ENCODE measurements at places on chromosomes 12 and 14. TPM values are rescaled to one million over a fixed set of nuclear protein-coding genes. Genes with fewer than 3 reads are reported as not detected.

DNA sequence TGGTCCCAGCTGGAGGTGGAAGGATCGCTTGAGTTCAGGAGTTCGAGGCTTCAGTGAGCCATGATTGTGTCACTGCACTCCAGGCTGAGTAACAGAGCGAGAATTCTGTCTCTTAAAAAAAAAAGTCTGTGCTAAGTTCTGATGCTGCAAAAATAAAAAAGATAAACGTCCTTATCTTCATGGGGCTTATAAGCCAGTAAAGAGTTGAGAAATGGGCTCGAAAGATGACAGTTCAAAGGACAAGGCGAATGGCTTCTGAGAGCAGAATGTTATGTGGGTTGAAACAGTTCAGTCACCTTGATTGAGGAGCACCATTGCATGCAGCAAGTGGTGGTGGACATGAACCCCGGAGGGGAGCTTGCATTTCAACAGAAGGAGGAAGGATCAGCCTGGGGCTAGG lies 4.7 kb downstream of the TSPAN9 start:
- DNase-seq, result no peak

DNA sequence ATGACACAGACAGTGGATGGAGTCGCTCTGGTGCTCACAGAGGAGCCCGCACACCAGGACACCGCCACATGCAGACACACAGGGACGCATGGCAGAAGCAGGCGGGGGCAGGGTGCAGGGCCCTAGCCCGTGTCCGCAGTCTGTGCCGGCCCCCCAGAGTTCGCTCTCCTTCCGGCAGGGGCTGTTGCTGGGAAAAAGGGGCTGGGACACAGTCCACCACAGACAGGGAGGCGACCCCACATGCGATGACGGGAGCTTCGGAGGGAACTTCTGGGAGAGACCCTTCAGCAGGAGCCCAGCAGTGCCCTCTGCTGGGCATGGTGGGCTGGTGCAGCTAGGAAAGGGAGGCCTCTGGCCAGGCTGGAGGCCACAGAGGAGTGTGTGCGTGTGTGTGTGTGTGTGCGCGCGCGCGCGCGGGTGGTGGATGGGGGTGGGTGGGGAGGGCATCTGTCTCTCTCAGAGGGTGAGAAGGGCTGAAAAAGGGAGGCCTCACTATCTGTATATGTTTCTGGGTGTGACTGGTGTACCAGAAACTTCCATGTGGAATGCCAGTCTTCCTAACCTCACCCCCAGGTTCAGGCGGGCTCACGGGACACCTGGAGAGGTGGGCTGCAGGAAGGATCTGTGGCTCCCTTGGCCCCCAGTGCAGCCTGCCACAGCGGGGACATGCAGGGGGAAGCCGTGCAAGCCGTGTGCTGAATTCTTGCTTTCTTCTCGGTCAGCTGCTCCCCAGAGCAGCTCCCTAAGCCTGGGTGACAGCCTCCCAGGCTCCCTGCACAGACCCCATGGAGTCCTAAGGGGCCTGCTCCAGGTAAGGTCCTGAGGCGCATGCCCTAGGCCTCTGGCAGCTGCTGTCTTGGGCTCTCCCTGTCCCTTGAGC lies 60.7 kb downstream of the PLEKHG3 start:
- no peak for DNase-seq

The C12orf42 gene
- polyA plus RNA-seq, result 0.09 TPM

- no peak for DNase-seq
Observed at GRCh38 chr12:107660861-107661415, 24.7 kb upstream of the PWP1 start.

GRCh38 chr14:96136371-96137005 lies 68.2 kb upstream of the BDKRB2 start:
- DNase-seq, result no peak

GRCh38 chr14:51386983-51387735 lies 147.1 kb downstream of the TMX1 start:
- DNase-seq, result no peak

GRCh38 chr12:120816363-120816762 lies 87.8 kb downstream of the SPPL3 start:
- no peak for DNase-seq

GRCh38 chr12:124114316-124114715 lies 141.3 kb downstream of the ZNF664 start:
- DNase-seq, result no peak

The SIVA1 gene
- 110 TPM for polyA plus RNA-seq

- no peak for DNase-seq
Observed at GRCh38 chr12:104232609-104233280, 17.2 kb downstream of the TXNRD1 start.

GRCh38 chr12:25241167-25242020 lies 9.3 kb downstream of the KRAS start:
- DNase-seq, result no peak

GRCh38 chr12:48023386-48023785 lies 19.1 kb upstream of the COL2A1 start:
- DNase-seq, result no peak

The SERPINA9 gene
- polyA plus RNA-seq, result not detected

The LRCOL1 gene
- polyA plus RNA-seq, result 1.5 TPM

DNA sequence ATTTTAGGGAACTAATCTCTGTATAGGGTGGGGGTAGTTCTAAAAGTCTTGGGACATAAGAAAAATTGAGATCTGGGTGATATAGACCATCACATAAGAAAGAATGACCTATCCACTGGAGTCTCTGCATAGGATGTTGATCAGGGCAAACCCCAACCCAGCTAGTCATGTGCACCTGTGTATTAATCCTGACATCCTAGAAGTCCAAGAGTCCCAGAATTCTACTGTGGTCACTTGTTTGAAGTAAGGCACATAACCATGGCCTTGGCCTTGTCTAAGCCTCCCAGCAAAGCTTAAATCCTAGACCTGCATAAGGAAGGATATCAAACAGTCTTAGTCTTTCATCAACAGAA lies 334.1 kb upstream of the DCN start:
- no peak for DNase-seq

- DNase-seq, result no peak
Observed at GRCh38 chr12:12349711-12350665, at the start of gene MANSC1. MANSC1 (minus strand) TSS chr12:12350242; CDS start chr12:12343314, 6,928 bp downstream.

The TMPO gene
- polyA plus RNA-seq, result 202 TPM

The UNG gene
- 63.4 TPM for polyA plus RNA-seq

GRCh38 chr12:81588235-81589008 lies 170.7 kb downstream of the PPFIA2 start:
- DNase-seq, result no peak

DNA sequence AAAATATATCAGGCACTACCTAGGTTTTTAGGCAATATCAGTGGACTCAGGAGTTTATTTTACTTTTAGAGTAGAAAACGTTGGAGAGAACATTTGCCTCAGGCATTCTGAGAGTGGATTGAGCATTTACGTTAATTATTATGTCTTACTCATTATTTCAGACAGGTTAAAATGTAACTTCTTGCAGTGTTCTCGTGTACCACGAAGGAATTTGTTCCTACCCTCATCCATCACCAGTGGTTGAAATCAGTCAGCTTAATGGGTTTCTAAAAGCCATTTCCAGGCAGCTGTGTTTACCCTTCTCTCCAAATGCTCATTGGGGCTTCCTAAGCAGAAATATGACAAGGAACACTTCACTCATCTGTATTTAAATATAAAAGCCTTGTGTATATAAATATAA lies 9.1 kb upstream of the LDHB start:
- DNase-seq, result no peak

GRCh38 chr12:92396647-92397252 lies 251.1 kb upstream of the BTG1 start:
- no peak for DNase-seq

DNA sequence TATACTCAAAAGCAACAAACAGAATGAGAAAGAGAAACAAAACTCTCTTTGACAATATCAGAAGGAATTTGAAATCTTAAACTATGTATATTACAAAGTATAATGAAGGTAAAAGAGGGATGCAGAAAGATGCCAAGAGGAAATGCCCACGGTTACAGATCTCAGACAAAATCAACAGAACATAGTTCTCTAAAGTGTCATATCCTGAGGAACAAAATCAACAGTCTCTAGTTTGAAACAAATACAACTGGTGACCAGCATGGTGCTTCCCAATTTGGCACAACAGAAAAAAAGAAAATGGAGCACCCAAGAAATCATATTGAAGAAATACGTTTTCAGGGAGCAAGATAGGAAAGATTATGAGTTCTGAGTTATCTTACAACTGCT lies 116.5 kb downstream of the METTL25 start:
- no peak for DNase-seq

DNA sequence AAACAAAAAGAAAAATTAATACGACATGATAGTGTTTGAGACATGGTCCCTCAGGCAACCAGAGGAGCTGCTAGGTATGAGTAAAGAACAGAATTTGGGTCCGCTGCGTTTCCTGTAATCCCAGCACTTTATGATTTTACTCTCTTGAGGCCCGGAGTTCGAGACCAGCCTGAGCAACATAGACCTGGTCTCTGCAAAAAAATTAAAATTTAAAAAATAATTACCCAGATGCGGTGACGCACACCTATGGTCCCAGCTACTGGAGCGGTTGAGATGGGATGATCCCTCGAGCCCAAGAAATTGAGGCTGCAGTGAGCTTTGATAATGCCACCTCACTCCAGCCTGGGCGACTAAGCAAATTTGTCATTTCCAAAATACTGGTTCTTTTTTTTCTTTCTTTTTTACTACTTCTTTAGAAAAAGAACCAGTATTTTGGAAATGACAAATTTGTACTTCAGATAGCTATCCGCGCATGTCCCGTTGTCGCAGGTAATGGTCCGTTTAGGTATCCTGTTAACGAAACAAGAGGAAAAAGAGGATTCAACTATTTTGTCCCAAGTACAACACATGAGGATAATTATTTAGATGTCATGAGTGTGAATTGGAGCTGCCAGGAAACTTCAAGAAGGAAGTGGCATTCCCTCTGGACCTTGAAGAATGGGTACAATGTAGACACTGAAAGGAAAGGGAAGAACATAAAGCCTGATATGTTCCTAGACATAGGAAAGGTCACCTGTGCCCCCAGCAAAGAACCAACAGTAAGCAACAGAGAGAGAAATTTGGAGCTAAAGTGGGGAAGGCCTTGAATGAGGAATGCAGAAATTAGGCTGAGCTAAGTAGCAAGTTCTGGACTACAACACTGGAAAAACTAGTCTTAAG lies 1.2 kb upstream of the HECTD1 start:
- no peak for DNase-seq

The RDH5 gene
- polyA plus RNA-seq, result 39.4 TPM

DNA sequence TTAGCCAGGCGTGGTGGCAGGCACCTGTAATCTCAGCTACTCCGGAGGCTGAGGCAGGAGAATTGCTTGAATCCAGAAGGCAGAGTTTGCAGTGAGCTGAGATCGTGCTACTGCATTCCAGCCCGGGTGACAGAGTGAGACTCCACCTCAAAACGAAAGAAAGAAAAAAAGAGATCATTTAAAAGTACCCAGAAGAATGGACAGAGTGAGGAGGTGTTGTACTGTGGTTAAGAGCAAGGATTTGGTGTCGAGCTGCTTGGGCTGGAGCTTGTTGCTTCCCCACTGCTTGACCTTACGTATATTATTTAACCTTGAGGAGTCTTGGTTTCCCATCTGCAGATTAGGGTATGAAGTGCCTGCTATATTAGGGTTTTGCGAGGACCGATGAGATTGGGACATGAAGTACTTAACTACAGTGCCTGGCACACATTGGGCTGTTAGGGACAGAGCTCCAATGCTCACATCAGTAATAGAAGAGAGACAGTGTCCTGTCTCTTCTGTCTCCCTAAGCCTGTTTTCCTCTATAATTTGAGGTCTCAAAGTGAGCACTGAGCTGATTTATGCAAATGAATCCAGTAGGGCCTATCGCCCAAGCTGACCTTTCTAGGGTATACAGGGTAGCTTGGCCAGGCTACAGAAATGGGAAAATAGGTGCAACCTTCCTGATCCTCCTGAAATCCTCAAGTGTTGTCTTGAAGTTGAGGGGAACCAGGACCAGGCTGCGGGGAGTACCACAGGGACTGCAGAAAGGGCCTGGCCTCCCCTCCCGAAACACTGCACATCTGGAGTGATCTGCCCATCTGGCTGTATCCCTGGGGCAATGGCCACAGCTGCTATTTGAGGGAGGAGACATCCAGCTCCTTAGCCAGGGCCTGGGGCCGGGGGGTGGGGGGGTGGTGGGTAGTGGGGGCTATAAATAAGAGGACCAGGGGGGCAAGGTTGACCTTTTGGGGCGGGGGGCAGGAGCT lies 8.6 kb upstream of the HDAC7 start:
- no peak for DNase-seq

DNA sequence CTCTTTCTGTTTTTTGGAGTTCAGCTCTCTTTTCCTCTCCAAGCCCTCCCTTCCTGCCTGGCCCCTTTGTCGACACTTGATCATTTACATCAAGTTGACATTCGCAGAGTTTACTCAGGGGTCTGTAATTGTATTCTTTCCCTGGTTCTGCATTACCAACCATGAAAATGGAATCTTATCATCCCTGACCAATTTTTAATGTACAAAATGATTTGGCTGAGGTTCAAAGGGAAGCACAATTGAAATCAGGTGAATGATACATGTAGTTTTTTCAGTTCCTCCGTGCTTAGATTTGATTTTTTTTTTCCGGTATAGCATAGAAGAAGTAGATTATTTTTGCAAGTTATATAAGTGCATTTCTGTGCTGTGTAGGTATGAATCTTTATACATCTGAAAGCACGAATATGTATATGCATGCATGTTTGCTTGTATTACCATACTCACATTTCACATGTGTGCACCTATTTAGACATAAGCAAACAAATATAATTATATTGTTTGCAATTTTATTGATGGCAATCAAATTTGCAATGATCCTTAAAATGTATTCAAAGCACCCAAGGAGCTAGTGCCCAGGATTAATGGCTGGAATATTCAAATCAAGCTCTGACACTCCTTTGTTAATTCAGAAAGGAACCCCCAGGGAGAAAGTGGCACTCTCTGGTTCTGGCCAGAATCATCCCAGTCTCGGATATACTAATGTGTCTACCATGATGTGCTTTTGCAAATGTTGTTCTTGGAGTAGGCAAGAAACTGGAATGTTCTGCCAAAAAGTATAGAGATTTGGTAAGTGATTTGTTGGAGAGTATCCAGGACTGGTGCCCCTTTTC lies 189.3 kb downstream of the VRK1 start:
- DNase-seq, result no peak

The RERG gene
- polyA plus RNA-seq, result 34.2 TPM

DNA sequence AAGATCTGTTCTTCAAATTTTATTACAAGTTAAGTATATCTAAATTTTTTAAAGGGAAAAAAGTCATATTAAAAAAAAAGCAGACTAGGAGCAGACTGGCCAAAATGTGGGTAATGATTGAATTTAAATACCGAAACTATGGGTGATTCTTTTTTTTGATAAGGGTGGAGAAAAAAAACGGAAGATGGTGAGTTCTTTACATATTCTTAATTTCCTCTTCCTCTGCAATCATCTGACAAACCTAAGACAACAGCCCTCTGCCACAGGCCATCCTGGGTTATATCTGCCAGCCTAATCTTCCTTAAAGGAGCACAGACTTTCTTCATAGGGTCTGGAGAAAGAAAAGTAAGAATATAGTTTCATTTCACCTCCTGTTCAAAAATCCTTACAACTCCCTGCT lies 108.0 kb downstream of the PPP2R5E start:
- no peak for DNase-seq

The HOXC6 gene
- polyA plus RNA-seq, result 49.8 TPM

Measured in left renal cortex interstitium (tissue), 4 donors.